ENCODE measurements at places on chromosomes 3 and 15.

- no peak for DNase-seq
Observed at GRCh38 chr3:180871901-180872300, 40.6 kb upstream of the FXR1 start.

GRCh38 chr3:106485802-106486201, 617.0 kb upstream of the CBLB start:
- no peak for DNase-seq

DNA sequence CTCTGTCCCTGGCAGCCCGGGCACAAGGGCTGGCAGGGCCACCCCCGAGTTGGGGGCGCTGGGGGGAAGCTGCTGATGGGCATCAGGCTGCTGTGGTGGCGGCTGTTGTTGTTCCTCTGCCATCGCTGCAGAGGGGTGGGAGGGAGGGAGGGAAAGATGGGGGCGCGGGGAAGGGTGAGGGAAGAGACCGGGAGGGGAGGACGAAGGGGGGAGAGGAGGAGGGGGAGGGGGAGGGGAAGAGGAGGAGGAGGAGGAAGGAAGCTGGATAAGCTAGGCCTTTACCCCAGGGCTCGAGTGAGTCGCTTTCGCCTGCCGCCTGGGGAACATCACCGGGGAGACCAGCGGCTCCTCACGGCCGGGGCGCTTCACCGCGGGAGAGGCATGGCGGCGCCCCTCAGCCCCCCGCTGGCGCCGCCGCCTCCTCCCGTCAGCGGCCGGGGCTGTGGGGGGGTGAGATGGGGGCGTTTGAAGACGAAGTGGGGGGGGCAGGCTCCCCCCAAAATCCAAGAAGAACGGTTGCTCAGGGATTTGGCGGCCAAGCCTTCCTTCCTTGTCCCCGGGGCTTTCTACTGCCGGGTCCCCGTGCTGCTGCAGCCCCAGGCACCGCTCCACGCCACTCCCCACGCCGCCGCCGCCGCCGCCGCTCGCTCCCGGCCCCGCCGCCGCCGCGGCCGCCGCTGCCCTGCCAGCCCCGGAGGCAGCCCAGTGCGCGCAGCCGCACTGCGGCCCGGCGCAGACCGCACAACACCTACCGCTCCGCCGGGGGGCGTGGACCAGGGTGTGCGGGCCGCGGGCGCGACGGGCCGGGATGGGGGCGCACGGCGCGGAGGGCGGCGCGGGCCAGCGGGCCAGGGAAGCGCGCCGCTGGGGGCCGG, at the start of gene RFX7:
TSS of gene RFX7 (minus strand) at position 717 of the 875 bp plus-strand sequence. CDS start at position 123, 594 bp downstream.
- peak; percentile 73 for DNase-seq

DNA sequence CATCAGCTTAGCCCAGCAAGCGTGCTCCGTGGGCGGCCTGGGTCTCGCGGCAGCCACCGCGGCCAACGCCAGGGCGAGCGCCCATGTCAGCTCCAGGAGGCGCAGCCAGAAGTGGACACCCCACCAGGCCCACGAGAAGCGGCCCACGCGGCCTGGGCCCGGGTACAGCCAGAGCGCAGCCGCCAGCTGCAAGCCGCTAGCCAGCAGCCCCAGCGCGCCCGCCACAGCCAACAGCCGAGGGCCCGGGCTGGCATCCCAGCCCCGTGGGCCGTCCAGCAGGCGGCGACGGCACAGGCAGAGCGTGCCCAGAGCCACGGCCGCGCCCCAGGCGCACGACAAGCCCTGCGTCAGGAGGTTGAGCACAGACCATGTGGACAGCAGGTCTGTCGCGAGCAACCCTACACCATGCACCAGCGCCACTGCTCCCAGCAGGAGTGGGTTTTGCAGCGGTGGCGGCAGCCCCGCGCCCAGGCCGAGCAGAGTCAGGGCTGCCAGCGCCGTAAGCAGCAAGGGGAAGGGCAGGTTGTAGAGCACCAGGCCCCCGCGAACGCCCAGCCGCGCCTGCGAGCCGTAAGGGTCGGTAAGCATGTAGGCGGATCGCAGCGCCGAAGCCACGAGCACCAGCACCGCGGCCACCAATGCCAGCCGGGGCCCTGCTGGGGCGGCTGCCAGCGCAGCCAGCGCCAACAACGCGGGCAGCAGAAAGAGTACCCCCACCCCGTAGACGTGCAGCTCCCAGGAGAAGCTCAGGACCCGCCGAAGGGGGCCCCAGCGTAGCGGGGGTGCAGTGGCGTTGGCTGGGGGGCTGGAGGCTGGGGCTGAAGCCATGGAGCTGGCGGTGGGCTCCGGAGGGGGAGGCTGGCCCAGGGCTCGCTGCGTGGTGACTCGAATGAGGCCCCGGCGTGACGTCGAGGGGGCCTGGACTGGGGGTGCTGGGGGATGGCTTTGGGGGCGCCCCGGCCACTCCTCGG, 4.9 kb downstream of the PRRT3 start:
- DNase-seq, result no peak

- no peak for DNase-seq
Observed at GRCh38 chr3:125556314-125556713, 36.3 kb upstream of the SNX4 start.

DNA sequence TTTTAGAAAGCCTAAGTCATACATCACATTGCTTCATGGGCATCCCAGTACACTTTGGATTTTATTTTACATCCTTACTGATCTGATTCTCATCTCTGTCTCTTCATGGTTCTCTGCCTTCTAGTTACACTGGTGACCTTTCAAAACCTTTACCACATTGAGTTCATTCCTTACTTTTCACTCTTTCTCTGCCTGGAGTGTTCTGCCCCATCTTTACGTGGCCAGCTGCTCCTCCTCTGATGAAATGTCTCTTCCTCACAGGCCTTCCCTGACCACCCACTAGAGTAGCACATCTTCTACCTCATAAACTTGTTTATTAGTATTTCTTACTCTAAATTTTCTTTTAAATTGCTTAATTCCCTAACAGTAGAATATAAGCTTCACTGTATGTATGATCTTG, 17.7 kb downstream of the CTNNB1 start:
- no peak for DNase-seq

- DNase-seq, result peak; percentile 3
Observed at GRCh38 chr15:77031376-77032050, 36.6 kb downstream of the PSTPIP1 start.

DNA sequence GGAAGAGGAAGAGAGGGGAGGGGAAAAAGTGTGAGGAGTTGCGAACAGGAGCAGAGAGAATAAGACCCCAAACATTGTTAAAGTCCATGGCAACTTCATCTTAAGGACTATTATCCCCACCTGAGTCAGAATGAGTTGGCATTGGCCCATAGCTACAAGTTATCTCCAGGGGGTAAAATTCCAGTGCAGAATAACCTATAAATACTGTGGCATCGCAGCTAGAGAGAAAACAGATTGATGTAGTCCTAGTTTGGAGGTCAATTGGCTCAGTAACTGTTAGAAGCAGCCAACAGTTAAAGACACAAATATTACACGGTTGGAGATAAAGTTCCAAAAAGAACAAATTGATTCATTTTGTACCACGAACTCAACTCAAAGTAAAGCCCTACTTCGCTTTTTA, 313.9 kb upstream of the CCDC54 start:
- no peak for DNase-seq

DNA sequence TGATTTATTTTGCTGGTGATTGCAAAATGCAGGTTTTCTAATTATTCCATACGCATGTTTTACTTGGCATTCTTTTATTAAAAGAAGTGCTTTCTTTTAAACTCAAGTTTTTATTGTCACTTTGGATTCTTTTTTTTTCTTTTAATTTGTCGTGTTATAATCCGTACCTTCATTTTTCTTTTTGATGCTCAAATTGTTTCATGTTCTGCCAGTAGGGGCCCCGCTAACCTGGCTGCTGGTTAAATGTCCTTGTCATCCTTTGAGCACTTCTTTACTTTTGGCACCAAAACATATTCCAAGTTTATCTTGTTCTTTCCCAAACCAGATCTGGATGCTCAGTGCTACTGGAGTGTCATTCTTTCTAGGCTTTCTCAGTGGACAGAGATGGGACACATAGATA, 31.6 kb downstream of the MED12L start:
- DNase-seq, result no peak

DNA sequence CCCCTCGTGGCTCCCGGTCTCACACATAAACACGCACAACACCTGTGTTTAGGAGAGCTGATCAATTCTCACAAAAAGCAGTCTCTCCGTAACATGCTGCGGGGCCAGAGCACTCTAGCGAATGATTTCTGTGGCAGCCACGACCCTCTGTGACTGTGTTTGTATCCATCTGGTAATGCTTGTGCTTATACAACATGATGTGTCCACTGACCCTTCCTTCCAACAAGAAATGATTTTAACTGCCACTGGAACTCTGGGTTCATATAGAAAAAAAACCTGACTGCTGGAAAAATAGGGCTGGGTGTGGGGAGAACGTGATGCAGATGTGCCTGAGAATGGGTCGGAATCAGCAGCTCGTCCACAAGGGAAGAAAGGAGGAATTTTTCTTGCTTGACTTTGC, 410.2 kb downstream of the GAP43 start:
- no peak for DNase-seq

DNA sequence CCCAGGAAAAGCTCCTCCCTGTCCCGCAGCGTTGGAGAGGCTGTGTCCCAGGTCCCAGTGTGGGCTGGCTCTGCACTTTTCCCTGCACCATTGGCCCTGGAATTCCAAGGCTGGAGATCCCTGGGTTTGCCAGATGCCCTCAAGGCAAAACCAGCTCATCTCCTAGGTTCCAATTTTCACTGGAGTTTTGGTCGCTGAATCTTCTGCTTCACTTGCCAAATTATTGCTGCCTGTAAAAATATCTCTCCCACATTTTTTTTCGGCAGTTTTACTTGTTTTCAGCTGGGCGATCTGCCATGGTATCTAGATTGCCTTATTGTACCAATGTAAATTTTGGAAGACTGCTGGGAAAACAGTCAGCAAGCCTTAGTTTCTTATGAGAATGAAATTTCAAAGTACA, 150.9 kb upstream of the ATP10A start:
- no peak for DNase-seq

- DNase-seq, result no peak
Observed at GRCh38 chr3:148379763-148380382, 317.8 kb upstream of the AGTR1 start.

GRCh38 chr15:63945007-63945788, 101.1 kb downstream of the DAPK2 start:
- DNase-seq, result peak; percentile 35

- DNase-seq, result no peak
Observed at GRCh38 chr3:25430287-25430934, 2.3 kb downstream of the RARB start.

GRCh38 chr3:136831461-136831860, 12.5 kb downstream of the SLC35G2 start:
- no peak for DNase-seq

DNA sequence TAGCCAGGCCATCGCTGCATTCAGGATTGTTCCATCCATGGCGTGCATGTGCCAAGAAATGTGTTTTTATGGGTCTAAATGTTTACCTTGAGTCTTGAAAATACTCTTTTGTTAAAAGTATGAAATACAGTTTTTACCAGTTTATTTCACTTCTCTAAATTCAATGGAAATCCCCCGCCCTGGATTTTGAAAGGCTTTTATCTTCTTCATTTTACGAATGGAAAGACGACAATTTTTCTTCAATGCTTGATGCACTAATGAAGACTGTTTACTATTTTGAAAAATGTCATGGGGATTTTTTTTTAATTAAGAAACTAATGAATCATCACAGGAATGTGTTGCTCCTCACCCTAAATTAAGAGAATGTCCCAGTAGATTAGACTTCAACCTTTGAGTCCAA, 83.5 kb downstream of the FAM81A start:
- DNase-seq, result no peak

DNA sequence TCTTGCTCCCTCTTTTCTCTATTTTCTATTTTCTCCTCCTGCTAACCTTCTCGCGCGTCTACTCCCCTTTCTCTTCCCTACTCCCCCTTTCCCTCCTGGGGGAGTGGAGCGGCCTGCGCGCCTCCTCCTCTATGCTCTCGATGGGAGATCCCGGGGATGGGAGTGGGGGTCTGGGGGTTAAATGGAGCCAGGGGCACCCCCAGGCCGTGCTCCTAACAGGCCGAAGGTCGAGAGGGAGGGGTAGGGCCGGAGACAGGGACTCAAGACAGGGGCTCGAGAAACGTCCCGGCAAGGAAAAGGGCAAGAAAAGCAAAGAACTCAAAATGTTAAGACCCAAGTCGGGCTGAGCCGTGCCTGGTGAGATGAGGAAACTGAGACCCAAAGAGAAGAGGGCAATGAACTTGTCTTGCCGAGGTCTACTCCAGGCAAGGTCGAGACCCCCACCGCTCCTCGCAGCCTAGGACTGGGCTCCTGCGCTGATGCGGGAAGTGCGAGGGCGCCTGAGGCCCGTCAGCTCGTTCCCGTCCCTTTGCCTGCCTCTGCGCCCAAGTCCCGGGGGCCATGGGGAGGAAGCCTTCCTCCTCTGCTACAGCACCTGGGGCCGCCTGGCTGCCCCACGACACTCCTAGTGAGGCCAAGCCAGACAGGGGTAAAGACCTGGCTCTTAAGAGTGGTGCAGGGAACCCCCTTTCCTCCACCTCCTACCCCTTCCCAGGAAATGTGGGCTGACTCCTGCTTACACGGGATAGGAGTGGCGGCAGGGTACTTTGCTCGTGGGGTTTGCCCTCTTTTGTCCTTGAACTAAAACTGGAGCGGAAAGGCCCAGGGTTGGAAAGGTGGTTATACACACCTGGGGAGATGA, 770 bp upstream of the MEGF11 start:
- no peak for DNase-seq

DNA sequence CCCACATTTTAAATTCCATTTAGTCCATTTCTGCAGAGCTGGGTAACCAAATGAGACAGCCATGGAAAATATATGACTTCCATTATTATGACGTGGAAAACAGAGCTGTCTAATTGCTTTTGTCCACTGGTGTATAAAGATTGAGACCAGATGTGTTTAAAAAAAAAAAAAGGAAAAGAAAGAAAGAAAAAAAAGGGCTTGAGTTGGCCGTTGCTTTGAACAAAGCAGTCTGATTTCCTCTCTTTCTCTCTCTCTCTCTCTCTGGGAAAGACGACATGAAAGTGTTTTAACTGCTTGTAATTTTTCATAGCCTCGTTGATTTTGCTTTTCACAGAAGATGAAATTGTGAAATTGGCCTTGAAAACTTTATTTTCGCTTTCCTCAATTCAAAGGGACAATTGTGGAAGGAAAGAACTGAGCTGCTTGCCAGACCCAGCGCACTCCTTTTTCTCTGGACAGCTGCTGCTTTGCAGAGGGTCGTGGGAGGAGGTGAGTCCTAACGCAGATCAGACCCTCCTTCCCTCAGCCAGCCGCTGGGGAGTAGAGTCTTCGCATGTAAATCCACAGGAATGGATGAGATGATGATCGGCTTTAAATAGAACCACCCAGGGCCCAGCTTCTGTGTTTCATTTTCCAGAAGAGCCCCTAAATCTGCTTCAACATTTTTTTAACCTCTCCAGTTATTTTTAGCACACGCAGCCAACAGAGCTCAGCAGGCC, 42.8 kb upstream of the UBE2E1 start:
- no peak for DNase-seq

- no peak for DNase-seq
Observed at GRCh38 chr3:133949438-133949837, 53.8 kb upstream of the RAB6B start.

DNA sequence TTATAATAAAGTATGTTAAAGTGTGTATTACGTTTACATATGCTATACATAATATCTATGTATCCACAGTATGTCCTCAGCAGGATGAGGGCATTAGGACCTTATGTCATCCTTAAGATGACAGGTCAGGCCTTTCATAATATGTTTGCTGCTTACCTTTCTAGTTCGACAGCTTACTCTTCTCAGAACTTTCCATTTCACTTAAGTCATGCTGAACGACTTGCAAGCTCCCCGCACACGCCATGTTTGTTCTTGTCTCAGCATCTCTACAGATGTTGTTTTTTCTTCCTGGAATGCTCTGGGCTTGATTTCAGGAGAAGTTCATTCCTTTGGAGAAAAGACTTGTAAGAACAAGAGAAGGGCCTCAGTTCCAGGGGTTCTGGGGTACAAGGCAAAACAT, 36.0 kb upstream of the PPARG start:
- DNase-seq, result no peak
